NT2/D1 (cell line): ENCODE measurements at places on chromosomes 5 and 9.

- no peak for DNase-seq
Observed at GRCh38 chr5:60872892-60873291, 28.8 kb upstream of the ELOVL7 start.

DNA sequence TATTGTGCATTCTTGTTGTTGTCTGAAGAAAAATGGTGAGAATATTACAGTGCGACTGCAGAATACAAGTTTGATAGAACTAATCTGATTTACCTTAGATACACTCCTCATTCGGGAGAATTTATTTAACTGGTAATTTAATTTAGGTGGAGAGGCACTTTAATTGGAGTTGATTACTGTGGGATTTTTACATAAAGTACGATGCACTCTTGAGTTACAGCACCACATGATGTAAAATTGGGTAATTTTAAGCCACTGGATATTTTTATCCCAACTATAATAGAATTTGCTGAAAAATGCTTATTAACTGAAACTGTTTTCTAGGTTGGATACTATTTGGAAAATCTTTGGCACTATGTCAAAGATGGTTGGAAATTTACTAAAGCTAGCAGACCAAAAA lies 35.4 kb upstream of the ALDOB start:
- no peak for DNase-seq

GRCh38 chr5:143313298-143313852 lies 90.1 kb downstream of the NR3C1 start:
- no peak for DNase-seq

GRCh38 chr9:126093771-126094170 lies 232.9 kb upstream of the MVB12B start:
- DNase-seq, result no peak

- DNase-seq, result no peak
Observed at GRCh38 chr9:99954819-99955218, 48.4 kb downstream of the STX17 start.

DNA sequence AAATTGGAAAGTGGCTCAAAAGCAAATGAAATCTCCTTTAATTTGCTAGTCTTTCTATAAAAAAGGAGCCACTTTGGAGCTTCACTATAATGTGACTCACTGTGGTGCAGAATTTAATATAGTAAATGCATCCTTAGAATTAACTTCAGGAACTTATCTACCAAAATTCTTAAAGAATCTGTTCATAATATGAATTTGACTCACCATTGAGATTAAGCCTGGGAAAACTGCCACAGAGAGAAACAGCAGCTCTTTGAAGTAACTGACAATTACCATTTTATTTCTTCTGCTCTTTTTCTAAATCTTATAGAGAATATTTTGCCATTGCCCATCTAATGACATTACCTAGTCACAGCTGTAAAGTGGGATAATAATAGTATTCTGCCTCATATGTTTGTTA lies 211.9 kb upstream of the CDH6 start:
- DNase-seq, result no peak

DNA sequence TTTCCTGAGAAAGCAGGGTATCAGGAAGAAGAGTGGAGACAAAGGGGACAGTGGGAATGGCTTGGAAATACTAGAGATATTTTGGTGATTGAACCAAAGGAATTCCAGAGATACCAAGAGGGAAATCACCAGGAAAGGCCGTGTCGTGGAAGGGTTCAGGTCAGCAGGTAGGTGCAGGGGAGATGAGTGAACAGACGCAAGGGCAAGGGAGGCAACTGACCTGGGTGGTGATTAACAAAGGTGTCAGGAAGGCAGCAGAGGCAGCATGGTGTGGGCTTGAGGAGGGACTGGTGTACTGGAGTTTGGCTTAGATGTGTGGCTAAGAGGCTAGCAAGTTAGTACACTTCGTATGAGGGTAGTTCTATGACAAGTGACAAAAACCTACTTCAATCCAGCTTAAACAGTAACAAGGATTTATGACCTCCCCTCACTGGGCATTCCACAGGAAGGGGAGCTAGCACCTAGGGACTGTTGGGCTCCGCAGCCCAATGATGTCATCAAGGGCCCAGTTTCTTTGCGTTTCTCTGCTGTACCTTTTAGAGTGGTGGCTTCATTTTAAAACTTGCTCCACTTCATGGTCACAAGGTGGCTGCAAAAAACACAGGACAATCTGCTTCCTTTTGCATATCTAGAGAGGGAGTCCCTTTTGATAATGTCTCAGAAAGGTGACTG lies 37.0 kb downstream of the INIP start:
- no peak for DNase-seq

DNA sequence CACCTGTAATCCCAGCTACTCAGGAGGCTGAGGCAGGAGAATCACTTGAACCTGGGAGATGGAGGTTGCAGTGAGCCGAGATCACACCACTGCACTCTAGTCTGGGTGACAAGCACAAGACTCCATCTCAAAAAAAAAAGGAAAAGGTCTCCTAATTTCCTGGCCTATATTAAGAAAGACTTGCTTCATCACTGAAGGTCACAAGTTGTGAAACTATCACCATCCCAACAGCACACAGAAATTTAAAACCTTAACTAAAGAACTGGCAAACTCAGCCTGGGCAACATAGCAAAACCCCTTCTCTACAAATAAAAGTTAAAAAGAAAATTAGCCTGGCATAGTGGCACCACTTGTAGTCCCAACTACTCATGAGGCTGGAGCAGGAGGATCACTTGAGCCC lies 17.2 kb downstream of the FRMD3 start:
- DNase-seq, result no peak

DNA sequence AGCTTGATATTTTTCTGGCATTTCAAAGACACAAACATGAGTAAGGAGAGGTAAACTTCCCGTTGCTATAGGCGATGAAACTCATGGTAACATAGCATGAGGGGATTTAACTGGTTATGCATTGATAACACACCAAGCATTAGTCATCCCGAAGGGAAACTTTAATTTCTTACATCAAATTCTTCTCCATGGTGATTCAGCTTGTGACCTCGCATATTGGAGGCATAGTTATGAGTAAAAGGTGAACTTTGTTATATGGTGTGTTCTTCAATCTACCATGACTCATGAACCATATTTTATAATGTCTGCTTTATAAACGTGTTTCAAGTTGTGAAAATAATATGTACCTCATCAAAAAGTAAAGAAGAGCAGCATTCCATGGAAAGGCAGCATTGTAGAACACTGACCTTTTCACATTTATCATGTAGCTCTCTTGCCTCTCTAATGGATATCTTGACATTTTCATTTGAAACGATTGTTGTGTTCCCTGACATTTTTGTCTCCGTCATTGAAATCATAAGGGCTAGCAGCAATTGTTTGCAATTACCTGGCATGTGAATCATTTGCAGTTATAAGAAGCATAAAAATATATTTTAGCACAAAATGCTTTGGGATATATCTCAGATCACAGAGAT lies 491.8 kb downstream of the ANXA1 start:
- DNase-seq, result no peak

DNA sequence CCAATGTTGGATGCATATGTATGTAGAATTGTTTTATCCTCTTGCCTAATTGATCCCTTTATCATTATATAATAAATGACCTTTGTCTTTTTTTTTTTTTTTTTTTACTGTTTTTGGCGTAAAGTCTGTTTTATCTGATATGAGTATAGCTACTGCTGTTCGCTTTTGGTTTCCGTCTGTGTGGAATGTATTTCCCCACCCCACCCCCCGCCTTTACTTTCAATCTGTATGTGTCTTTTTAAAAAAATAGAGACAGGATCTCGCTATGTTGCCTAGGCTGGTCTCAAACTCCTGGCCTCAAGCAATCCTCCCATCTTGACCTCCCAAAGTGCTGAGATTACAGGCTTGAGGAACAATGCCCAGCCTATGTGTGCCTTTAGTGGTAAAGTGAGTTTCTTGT lies 11.3 kb downstream of the AHRR start:
- DNase-seq, result no peak

DNA sequence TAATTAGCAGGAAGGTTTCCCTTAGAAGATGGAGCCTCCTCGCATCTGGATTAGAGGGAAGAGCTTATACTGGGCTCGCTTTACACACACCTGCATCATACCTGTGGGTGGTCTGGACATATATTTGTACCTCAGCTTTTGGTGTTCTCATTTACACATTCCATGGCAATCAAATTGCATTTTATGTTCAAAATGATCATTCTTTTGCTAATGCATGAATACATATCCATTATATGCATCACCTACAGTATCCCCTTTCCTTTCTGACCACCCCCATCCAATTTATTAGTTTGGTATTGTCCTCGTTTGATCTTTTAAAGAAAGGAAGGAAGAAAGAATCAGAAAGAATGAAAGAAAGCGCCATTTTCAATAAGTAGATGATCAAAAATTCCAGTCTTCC lies 251.5 kb downstream of the SLF1 start:
- DNase-seq, result no peak

DNA sequence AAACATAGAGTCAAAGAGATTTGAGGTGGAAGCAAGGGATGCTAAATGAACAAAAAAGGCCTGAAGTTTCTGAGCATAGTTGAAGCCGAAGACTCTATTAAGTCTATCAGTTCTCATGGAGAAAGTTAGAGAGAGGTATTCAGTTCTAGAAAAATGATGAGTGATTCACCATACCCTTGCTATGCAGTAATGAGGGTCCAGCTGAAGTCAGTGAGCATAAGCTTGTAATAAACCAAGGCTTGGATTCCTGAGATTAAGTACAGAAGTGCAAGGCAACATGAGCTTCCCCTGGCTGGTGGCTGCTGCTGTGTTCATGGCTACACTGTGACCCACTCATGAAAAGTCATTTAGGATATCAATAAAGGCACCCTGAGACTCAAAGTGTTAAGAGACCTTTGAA lies 129.7 kb upstream of the MTAP start:
- DNase-seq, result no peak

GRCh38 chr5:68041293-68041692 lies 174.3 kb upstream of the PIK3R1 start:
- DNase-seq, result no peak

- DNase-seq, result no peak
Observed at GRCh38 chr5:7673658-7674057, 177.3 kb downstream of the CFAP90 start.

- peak; percentile 92 for DNase-seq
Observed at GRCh38 chr9:89179895-89180734, 1.5 kb upstream of the SHC3 start.

DNA sequence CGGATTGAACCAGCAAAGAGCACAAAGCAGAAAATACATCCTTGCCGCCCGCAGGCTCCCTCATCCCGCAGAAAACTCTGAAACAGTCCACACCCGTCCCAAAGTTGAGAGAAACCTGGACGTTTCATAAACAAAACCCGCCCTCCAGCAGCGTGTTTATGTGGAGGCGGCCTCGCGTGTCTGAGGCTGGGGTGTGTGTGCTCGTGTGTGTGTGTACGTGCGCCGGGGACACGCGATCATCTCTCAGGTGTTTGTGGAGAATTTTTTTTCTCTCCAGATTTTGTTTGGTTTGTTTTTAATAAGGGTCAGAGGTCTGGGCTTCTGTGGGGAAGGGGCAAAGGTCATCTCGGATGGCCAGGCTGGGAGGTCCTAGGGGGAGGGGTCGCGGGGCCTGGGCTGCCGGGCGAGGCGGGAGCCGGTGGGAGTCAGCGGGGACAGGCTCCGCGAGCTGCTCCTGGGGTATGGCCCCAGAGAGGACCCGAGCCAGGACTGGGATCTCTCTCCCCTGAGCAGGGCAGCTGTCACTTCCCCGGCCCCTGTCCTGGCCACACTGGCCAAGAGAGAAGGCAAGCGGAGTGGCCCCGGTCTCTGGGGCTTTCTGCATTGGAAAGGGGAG lies 206.4 kb downstream of the C9orf50 start:
- no peak for DNase-seq
